MG63 (cell line): ENCODE measurements at places on chromosomes 3 and 15.

GRCh38 chr3:119669906-119670570, 7.2 kb downstream of the COX17 start:
- no peak for DNase-seq

DNA sequence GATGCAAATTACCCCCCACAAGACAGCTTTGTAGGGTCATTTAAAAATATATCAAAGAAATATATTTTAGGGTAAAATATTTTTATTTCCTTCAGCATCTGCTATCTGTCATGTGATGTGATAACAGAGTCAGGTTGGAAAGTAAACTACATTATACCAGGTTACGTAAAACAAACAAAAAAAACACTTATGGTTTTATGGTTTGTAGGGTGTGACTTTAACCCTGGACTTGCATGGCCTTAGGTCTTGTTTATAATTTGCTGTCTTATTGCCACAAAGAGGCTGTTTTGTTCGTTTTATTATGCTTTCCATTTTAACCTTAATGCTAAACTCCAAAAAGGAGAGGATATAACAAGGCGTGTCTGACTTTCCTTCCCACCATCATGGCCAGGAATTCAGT, 244.5 kb upstream of the MME start:
- no peak for DNase-seq

DNA sequence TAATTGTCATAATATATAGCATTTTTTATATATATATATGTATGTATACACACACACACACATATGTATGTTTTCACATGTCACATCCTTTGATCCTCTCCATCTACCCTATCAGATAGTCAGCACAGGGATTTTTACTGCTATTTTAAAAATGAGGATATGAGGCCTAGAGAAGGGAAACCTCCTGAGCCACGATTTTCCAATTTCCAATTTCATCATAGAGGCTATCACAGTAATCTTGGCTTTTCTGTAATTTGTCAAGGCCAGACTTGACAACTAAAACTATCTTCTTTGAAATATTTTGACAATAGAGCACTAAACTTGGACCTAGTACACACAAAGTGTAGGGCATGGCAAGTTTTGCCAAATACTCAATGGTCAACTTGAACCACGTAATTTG, 42.5 kb downstream of the IL1RAP start:
- DNase-seq, result no peak

DNA sequence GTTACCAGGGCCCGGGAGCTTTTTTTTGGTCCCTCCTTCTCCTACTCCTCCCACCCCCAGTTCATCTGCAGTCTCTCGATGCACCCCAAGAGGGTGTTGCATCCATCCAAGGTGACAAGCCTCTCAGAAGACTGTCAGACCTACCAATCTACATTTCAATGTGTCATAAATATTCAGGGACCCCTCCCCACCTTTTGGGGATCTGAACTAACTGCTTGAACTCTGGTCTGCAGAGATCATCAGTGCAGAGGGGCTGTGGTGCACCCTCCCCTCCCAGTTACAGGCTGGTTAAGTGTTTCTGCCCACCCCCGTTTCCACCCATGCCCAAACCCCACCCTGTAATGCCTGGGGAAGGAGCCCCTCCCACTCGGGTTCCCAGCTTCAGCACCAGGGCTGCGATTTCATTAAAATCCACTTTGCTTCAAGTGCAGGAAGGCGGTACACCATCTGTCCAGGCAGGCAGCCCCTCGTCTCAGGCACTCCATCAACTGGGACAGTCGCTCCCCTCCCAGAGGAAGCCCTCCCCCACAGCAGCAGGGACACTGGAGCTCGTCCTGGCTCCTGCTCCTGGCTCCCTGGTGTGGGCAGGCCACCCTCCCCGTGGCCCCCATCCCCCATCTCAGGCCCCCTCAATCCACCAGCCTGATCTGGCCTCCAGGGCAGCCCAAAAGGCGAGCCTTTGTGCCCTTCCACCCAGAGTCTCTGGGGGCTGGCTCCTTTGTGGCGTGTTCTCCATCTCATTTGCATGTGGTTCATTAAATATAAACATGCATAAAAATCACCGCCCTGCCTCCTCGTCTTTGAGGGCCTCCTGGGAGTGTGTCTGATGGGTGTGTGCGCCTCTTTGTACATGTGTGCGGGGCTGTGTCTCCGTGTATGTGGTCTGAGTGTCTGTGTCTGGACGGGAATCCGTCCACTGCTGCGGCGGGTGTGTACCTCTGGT, 32.3 kb downstream of the RNU5B-1 start:
- no peak for DNase-seq
